ENCODE measurements at places on chromosomes 12 and 14.

- DNase-seq, result no peak
Observed at GRCh38 chr12:52495389-52495788, 2.3 kb upstream of the KRT6A start.

GRCh38 chr14:104805326-104805678, 4.4 kb downstream of the ZBTB42 start:
- no peak for DNase-seq

GRCh38 chr14:68231898-68232297, 412.3 kb downstream of the RAD51B start:
- no peak for DNase-seq

DNA sequence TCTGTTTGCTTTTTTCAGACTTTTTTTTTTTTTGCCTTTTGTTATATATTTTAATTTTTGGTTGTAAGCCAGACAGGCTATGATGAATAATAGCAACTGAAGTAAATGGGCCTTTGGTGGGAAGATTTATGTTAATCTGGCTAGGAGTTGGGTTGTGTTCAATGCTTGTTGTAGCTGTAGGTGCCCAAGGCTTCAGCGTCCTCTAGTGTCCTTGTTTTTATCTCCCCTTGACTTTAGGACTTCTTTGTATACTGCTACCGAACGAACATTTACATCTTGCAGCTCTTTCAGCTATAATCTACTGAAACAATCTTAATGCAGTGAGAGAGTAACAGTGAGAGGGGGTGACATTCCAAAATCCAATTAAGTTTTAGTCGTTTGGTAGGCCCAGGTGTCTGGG, 848.4 kb upstream of the FBXO33 start:
- no peak for DNase-seq

GRCh38 chr12:65648461-65648860, 175.8 kb upstream of the HMGA2 start:
- DNase-seq, result no peak

DNA sequence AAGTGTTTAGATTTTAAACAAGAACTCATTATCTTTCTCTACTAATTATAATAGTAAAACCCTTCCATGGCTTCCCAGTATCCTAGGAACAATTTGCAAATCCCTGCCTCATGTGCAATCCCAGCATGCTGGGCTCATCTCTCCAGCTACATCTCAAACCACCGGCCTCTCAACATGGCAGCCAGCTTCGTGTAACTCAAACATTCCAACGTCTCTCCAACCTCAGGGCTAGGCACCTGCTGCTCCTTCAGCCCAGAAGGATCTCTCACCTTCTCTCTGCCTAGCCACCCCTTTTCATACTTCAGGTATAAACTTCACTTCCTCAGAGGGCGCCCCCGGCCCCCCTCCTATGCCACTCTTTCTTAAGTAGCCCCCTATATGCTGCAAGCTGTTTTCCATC, 7.2 kb downstream of the SART3 start:
- no peak for DNase-seq

DNA sequence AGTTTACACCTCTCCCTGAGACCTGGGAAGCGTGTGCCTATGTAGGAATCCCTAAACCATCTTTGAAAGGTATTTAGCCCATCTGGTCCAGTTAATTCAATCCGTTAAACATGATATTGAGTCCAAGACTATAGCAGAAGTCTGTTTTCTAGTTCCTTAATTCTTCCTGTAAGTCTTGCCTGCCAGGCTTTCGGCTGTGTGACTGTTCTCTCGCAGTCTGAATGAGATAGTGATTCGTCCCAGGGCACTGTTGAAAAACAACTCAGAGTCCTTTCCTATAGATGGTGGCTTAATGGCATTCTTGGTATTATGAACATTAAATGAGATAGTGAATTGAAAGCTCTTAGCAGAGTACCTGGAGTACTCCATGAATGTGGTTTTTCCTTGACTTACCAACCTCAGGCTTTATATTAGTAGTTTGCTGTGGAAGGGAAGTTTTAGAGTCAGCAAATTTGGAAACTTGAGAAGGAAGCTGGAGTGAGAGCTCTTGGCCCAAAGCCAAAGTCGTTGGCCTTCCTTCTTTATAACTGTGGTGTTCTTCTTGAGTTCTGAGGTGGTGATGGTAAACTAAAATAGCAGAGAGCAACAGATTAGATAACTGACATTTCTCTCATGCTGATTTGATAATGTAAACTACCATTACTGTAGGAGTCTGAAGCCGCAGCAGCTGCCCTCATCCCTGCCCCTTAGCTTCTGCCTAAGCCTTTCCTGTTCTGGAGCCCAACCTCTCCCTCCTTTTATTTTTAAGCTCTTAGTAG, 76.5 kb downstream of the TGFB3 start:
- DNase-seq, result no peak

DNA sequence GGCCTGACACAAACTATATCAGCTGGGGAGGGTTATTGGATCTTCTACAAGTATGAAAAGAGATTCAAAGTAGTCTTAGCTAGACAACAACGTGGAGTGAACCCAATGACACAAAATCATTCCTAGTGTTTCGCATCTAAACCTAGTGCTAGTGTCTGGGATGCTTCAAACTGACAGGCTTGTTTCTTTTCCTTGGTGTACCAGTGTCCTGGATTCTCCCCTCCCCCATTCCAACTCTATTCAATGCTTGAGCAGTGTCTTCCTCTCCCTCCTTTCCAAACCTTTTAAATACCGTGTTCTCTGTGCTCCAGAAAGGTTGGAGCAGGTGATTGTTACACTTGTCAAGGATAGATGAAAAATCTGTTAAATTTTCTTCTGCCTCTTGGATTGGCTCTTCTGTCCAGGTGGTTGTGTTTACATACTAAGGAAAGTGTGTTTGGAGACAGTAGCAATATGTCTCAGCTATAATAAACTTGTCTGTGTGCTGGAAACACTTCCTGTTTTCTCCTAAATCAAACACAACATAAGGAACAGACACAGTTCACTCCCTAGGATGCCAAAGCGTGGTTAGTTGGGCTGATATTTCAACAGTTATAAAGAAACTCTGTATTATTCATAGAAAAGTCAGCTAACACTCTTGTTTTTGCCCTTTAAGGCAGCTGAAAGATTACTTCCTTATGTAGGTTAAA, 14.4 kb upstream of the GUCY2C start:
- DNase-seq, result no peak

- DNase-seq, result no peak
Observed at GRCh38 chr12:49776858-49777257, 35.5 kb downstream of the TMBIM6 start.

DNA sequence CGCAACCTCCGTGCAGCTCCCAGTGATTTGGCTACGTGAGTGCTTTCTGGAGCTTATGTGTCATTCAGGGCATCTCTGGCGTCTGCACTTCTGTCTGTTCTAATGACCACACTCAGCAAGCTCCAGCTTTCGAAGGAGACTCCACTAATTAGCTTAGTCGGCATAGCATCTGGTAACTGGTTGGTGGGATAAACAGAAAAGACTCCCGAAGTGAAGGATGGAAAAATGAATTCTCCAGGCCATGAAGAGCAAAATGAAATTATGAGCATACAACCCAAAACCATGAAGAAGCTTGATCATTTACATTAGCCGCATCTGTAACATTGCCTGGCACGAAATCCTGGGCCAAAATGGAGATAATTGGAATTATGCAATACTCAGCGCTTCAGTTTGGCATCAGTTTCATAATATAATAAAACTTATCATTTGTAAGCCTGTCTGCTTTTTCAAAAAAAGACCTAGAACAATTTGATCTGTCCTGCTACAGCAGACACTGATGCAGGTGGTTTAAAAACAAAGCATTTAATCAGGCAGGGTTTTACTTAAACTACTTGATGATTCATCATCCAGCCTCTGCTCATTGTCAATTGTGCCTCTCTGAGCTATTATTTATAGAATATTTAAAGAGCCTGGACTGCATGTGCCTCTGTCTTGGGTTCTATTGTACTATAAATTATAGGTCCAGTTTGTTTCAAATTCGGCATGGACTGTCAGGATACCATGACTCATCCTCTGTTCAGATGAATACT, 87.4 kb downstream of the SYT1 start:
- DNase-seq, result no peak

DNA sequence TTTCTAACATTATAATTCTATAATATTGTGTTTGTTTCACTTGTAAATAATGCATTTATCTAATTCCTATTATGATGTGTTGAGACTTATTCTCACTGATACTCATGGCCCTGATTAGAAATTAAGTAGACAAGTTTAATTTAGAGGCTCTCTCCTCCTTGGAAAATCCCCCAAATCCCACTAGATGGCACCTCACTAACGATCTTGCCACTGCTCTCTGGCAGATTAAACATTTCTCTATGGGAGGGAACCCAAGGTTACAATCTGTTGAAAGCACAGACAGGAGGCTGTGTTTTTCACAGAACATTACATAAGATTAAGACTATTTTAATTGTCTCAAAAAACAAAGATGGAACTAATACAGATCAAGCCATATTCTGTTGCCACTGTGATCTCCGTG, 318.7 kb downstream of the LRFN5 start:
- DNase-seq, result no peak

- no peak for DNase-seq
Observed at GRCh38 chr12:31000751-31001150, 72.9 kb upstream of the DDX11 start.

GRCh38 chr14:31977001-31977556, 100.0 kb upstream of the ARHGAP5 start:
- DNase-seq, result no peak

GRCh38 chr12:82608706-82609105, 78.0 kb upstream of the TMTC2 start:
- no peak for DNase-seq

DNA sequence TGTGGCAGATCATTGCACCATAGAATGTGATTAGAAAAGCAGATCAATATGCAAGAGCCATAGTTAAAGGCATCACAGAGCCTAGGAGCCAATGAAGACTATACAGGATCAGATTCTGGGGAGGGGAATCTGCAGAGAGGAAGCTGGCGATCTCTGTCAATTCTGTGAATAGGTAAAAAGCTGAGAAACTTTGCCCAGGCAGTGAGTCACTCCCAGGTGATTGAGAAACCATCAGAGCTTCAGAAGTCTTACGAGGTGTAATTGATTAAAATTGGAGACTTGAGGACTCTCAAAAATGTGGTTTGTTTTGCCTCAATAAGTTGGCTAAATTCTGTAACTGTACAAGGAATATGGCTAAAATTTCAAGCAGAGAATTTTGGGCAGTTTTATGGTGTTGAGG, 41.7 kb upstream of the TSPAN11 start:
- DNase-seq, result no peak

DNA sequence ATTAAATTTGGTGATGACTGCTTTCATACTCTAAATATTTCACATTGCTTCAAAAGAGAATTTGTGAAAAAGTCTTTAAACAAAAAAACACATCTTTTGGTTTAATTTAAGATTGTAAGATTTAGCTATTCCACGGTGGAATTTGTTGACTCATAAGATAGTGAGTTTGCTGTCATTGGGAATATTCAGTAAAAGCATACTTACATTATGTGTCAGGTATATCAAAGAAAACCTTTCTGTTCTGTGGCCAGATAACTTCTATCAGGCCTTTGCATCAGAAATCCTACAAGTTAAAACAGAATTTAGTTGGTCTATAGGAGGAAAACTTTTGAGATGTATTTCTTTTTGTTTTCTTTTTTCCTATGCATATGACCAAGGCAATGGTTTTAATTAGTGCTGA, 148.8 kb upstream of the E2F7 start:
- DNase-seq, result no peak

DNA sequence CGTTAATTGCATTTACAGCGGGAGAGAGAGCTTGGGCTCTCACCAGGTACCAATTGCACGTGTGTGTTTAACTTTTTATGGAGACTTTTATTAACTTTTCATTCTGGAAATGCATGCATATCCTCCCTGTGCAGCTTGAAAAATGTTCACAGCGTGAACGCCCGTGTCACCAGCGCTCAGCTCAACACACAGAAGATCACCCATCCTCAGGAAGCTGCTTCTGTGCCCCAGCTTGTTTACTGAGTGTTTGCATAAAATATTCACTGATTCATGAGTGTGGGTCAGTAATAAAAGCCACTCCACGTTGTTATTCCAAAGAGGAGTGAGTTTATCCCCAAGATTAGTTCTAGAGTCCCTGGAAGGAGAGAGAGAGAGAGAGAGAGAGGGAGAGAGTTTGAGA, 75.5 kb upstream of the FZD10 start:
- no peak for DNase-seq

DNA sequence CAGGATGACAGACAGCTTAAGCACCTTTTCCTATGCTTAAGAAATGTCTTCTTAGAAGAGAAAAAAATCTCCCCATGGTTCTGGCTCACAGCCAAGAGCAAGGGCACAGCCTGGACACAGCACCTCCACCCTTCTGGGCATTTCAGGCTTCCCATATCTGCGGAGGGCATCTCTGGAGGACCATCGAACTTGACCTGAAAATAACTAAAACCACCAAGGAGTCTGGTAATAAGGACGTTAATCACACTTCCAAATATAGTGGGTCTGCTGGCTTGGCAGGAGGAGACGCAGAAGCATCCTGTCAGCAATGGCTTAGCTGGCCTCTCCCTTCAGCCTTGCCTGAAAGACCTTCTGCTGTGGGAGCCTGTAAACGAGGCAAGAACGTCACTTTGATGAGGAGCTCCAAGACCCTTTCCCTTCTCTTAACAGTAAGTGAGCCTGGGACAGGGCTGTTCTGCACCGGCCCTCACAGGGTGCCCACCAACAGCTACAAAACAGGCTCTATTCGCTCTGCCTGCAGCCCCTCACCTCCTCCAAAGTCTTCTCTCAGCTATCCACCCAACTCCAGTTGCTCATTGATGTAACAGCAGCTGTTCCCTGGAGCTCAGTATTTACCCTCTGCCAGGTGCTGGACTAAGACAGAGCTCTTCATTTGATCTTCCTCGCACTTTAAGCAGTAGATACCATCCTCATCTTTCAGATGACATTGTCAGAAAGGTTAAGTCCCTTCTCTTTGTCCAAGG, 13.2 kb downstream of the SETD3 start:
- DNase-seq, result no peak

- DNase-seq, result no peak
Observed at GRCh38 chr12:53481939-53482586, 17.2 kb downstream of the MAP3K12 start.

DNA sequence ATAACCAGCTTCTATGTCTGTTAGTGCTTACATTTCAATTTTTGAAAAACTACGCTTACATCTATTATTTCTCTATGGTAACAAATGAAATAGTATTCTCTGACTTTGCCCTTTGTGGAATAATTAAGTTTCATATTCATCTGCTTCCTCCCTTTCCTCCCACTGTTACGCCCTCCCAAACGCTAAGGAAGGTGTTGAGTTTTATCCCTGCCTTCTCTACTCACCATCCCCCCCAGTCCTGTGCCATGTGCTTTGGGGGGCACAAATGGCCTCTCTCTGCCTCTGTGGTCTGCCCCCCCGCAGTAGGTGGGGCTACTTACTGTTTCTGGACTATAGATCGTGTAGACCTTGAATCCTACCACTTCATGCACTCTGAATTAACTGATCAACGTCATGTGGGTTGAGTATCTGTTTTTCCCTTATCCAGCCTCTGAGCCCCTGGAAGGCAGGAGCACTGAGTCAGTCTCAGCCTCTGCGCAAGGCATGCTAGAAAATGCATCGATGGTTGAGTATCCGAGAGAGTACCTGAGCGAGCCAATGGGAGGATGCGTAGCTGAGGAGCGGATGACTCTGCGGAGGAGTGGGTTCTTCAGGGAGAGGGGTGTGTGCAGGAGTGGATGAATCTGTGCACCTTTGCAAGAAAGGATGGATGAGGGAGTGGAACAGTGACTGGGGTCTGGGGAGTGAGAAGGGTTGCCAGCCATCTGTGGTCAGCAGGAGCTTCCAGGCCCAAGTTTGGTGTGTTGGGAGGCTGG, 114.5 kb upstream of the RTL1 start:
- peak; percentile 58 for DNase-seq

GRCh38 chr14:46250113-46250703, 401.4 kb downstream of the RPL10L start:
- DNase-seq, result no peak

GRCh38 chr12:94244165-94245133, 96.1 kb downstream of the PLXNC1 start:
- no peak for DNase-seq

Data from vagina (tissue), 2 donors.